BJ (cell line): ENCODE measurements at places on chromosomes 3 and 15.

DNA sequence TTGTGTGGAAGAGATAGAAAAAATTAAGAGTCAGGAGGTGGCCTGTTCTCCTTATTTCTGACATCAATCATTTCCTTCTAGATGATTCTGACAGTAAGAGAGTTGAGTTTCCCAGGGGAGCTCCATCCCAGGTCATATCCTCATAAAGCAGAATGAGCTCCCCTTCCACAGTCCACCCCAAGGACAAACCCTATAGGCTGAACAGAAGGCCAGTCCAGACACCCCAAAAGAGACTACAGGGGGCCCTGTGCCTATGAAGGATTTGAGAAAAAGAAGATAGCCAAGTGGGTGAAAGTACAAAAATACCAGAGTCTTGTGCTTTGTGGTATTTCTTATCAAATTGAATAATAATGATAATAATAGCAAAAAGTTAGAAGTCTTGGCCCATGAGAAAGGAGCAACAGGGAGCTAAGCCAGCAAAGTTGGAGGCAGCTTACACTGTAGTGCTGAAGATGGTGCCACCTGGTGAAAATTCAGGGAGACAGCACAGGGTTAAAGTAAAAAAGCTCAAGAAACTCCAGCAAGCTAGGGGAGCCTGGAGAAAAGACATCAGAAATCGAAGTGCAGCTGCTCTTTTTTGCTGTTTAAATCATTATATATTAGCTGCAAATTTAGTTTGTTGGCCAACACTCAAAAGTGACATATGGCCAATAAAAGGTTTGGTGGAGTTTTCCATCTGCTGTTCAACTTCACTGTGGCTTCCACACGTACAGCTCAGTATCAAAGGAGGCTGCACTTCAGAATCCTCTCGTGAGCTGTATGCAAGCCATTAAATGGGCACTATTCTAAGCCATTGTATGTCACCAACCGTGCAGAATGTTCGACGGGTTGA is 35.8 kb upstream of the SLC24A5 start:
- no peak for DNase-seq

- DNase-seq: no peak
Measured at GRCh38 chr3:130838898-130839600, 54.8 kb upstream of the ATP2C1 start.

GRCh38 chr3:158200955-158201354 is 91.1 kb downstream of the RSRC1 start:
- DNase-seq: no peak

DNA sequence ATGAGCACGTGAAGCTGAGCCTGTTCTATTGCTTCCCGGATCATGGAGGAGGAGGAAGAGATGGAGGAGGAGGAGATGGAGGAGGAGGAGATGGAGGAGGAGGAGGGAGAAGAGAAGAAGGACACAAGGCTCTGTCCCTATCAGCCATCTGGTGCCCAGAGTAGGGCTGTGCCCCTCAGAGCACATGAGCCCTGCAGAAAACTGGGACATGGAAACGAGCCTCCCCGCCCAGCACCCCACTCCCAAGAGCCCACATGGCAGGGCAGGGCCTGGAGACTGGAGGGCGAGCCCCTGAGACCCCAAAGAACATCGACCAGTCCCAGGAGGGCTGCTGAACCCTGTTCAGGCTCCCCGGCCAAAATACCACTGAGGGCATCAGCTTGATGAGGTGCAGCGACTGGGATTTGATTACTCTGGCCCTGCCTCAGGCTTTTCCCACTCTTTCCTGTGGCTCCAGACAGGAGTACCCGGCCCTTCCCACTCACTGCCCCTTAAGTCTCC is 285.6 kb downstream of the UACA start:
- no peak for DNase-seq

- no peak for DNase-seq
Measured at GRCh38 chr3:149317072-149317471, 16.4 kb downstream of the TM4SF18 start.

GRCh38 chr3:4426261-4426781 is 40.7 kb downstream of the SUMF1 start:
- DNase-seq: no peak

GRCh38 chr3:1591327-1592028 is 498.7 kb downstream of the CNTN6 start:
- DNase-seq: no peak

GRCh38 chr15:99315636-99316035 is 64.4 kb downstream of the LRRC28 start:
- no peak for DNase-seq
